ENCODE measurements at places on chromosomes 13 and 19. TPM values are rescaled to one million over a fixed set of nuclear protein-coding genes. Genes with fewer than 3 reads are reported as not detected.

DNA sequence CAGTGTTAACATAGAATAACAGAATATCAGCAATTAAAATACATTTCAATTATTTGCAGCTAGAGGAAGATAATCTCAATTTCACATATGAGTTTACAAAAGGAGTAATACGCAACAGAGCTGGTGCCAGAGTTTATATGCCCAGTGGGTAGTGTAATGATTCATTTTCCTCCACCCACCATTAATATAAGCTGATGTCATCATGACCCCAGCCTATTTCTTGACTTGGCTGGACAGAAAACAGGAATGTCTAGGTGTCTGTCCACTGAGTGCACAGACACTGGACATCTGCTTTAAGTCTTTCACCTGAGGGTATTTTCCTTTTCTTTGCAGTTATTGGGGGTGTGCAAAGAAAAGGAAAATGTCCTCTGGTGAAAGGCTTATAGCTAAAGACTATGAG lies 335.5 kb downstream of the TBC1D4 start:
- DNase-seq, result no peak

DNA sequence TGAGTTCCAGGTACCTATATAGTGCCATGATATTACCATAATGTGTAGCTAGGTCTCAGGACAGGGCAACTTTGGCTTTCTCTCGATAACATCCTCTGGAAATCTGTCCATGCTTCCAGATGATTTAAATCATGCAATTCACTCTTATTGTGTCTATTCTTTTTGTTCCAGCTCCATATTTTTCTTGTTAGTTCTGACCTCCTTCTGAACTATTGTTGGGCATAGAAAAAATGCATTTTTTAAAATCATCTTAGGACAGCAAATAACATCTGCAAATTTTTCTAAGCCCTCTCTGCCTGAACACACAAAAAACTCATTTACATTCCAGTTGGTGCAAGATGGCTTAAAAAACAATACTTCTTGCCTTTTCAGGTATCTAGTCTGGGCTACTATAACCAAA lies 1561.0 kb upstream of the MIR17HG start:
- no peak for DNase-seq

GRCh38 chr19:7549429-7550148 lies 14.1 kb downstream of the PNPLA6 start:
- no peak for DNase-seq

- no peak for DNase-seq
Measured at GRCh38 chr13:96797136-96797535, 197.1 kb downstream of the OXGR1 start.

DNA sequence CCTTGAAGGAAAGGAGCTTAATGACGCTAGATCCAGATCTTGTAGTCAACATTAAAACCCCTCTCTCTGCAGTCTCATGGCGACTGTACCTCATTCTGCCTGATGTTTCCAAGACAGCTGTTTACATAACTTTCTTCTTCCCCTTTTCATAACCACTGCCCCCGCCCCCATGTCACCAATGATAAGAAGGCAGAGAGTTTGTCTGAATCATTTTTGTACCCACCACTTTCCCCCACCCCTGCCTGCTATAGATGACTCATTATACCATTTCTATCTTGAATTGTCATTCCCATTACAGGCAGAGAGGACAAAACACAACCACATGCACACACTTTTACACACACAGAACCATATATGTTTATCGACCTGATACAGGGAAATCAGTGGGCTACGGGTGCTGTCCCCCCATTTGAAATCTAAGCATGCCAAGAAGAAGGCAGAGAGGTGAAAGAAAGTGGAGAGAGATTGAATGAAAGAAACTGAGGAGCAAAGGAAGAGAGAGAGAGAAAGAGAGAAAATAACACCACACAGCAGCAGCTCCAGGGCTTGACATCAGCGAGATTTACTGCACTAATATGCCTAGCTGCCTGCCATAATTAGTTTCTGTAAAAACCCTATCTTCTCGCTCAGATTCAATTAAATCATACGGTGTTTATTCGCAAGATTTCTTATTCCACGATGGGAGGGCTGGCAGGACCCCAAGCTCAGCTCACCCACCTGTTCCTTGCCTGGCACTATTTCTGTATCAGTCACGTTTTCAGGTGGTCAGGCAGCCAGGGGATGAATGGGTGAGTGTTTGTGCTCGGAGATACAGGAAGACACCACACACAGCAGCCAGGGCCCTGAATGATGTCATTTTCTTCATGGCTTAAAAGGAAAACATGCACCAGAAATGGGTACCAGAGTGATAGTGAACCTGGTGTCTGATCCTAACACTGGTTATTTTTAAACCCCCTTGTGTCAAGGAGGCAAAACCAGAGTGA lies 114.3 kb upstream of the SERP2 start:
- no peak for DNase-seq

DNA sequence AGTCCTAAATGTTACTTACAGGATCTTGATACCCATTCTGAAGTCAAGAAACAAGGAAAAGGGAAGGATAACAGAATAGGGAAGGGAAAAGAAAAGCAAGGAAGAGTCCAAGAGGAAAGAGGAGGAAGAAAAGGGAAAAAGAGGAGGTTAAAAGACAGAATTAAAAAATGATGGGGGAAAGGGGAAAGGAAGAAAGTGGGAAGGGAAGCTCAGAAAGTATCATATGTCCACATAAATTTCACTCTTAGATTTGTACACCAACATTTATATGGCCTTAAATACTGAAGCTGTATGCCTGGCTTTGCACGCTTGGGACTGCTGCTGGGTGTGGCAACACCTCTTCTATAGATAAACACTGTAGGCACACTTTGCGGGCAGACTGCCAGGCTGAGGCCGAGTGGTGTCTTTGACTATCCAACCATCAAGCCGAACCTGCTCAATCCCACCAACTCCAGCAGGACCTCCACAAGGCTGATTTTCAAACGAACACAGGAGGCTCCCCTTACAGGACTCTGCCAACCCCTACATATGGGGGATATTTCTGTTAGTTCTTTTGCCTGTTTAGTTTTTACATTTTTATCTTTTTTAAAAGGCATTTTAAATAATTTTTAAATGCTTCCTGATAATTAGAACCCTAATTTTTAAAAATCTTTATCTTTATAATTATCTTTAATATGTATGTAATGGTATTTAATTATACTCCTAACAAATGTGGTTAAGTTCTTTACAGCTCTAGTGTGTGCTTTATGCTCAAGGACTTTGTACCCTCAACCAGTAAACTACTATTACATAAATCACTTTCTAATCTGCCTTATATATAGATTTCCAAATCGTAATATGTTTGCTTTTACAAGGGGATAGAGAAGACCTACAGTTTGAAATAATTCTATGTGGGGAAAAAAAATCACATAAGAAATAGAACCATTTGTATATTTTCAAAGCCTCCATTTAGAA lies 154.2 kb downstream of the DIAPH3 start:
- DNase-seq, result no peak

GRCh38 chr13:21884299-21884909 lies 213.5 kb downstream of the FGF9 start:
- peak; percentile 79 for DNase-seq

GRCh38 chr13:44622708-44623107 lies 46.6 kb upstream of the TSC22D1 start:
- DNase-seq, result no peak

DNA sequence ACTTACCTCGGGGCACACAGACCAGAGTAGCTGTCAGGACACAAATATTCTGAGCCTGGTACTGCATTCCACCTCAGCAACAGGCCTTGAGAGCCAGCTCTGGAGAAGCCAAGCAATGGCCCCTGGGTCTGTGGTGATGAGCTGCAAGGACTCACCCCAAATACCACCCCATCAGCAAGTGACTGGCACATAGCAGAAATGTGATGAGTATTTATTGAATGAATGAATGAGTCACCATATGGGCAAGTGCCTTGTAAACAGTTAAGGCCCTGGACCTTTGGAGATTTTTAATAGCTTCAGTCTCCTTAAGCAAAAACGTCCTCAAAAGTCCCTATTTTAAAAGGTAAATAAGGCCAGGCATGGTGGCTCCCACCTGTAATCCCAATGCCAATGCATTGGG lies 18.2 kb downstream of the GSX1 start:
- no peak for DNase-seq

- no peak for DNase-seq
Measured at GRCh38 chr13:47129461-47129860, 232.6 kb upstream of the HTR2A start.

DNA sequence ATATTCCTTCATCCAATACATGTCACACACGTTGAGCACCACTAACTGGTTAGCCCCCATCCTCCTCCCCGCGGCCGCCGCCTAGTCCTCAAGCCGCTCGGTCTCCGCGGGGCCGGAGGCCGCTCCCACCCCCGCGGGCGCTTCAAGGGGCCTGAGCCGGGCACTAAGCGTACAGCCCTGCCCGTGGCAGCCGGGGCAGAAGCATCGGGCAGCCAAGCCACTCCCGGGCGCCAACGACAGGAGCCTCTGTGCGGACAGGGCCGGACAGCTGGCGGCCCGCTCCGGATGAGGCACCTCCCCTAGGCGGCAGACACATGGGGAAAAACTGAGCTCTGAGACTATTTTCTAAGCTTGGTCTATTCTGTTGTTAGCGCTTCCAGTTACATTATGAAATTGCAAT lies 2.8 kb upstream of the ZNF543 start:
- no peak for DNase-seq

- DNase-seq, result no peak
Measured at GRCh38 chr13:33945477-33945876, 127.5 kb downstream of the RFC3 start.

DNA sequence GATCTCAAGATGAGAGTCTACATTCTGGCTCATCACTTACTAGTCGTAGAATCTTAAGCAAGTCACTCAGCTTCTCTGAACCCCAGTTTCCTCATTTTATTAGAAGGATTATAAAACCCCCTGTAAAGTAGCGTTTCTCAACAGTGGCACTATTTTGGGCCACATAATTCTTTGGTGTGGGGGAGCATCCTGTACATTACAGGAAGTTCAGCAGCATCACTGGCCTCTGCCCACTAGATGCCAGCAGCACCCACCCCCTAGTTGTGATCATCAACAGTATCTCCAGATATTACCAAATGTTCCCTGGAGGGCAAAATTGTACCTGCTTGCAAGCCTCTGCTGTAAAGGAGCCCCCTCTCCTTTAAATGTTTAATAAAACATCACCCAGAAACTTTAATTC lies 22.6 kb downstream of the STARD13 start:
- no peak for DNase-seq

GRCh38 chr13:40790154-40790616 lies 774 bp downstream of the SLC25A15 start:
- DNase-seq, result no peak

DNA sequence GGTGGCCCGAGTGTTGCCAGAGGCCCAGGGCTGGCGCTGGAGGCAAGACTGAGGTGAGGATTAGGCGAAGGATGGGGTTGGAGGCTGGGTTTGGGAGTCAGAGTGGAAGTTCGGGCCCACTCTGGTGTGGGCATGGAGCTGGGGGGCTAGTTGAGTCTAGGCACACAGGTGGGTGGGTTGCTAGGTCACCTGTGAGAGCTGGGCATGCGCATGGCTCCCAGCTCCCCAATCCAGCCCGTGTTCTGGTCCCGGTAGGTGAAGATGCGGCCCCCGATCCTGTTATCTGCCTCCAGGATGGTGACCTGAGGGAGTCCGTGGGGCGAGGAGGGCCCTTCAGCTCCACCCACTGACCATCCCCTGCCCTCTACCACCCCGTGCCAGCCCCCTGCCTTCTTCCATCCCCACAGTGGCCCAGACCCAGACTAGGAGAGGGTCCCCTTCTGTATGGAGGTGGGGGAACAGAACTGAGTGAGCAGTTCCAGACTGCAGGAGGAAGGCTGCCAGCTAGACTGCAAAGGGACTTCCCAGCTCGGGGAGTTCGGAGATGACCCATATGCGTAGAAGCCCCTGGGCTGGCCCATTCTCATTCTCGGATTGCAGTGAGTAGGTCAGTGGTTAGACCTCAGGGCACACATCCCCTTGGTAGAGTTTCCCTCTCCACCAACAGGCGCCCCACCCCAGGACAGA lies 1.7 kb downstream of the IL4I1 start:
- no peak for DNase-seq

DNA sequence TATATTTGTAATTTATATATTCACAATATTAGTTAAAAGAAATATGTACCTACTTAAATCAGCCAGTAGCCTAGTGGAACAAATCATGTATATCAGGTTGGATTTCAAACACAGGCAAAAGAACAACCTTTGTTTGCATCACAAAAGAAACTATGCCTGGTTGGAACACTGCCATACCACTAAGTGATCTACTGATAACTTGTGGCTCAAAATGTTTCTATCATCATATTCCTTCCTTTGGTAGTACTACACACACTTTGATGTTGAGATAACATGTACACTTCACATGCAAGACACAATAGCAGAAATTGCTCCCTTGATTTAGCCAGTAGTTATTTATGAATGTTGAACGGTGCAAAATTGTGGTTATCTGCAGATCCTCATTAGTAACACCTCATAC lies 146.0 kb upstream of the GPC6 start:
- no peak for DNase-seq

DNA sequence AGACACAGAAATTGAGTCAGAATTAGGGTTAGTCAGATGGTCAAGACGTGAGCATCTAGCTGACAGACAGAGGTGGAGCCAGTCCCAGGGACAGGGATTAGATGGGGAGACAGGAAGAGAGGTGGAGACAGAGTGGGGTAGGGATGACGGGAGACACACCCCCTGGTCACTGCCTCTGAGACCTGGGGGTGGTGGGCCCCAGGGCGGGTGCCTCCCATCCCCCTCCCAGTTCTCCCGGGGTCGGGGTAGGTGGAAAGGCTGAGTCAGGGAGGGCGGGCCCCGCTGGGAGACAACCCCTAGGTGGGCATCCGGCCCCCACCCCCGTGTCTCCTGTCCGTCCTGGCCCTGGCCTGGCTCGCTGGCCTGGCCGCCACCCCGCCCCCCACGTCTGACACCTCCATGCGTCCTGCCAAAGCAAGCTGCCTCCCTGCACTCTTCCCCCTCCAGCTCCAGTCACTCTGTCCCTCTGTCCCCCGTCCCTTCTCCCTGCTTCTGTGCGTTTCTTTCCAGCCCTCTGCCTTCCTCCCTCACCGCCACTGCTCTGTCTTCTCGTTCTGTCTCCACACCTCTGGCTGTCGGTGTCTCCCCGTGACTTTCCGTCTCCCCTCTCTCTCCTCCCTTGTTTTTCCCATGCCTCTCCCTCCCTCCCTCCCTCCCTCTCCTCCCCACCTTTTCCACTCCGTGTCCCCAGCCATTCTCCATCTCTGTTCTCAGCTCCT lies 15.1 kb downstream of the CCDC97 start:
- no peak for DNase-seq

Gene TGFBR3L
- total RNA-seq, result 5.4 TPM

Gene ZNF324B
- 7.6 TPM for total RNA-seq

Gene ZNF493
- 14.9 TPM for total RNA-seq

Gene ZNF793
- total RNA-seq, result 4.8 TPM

Gene KLK2
- total RNA-seq, result not detected

Gene PTGER1
- total RNA-seq, result not detected

Gene TNFRSF19
- 5.6 TPM for total RNA-seq

Gene GARIN5A
- total RNA-seq, result not detected
